ENCODE measurements at places on chromosomes 5 and 9. TPM values are rescaled to one million over a fixed set of nuclear protein-coding genes. Genes with fewer than 3 reads are reported as not detected.

MYMK gene
- total RNA-seq: not detected

GRCh38 chr9:33331377-33331891 lies 41.1 kb downstream of the NFX1 start:
- no peak for DNase-seq

GRCh38 chr5:145483212-145483611 lies 351.9 kb downstream of the PRELID2 start:
- DNase-seq: no peak

- DNase-seq: no peak
Observed at GRCh38 chr9:83405759-83406158, 132.4 kb downstream of the FRMD3 start.

ARSI gene
- total RNA-seq: not detected

IFNB1 gene
- total RNA-seq: not detected

DNA sequence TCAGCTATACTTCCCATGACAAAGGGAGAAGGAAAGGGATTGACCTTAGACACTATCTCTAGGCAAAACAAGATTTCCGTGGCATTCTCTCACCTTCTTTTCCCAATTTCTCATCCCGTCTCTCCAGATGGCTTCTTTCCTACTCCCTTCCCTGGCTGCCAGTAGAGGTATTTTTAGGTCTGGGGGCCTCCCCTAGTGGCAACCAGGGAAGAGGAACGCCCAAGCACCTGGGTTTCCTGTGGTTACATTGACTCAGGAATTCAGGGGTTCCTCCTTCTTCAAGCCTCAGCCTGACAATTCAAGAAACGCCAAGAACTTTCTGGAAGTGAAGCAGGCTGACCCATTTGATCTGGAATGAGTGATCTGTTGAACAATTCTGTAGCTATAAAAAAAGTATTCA lies 111.5 kb upstream of the OSMR start:
- DNase-seq: no peak

- no peak for DNase-seq
Observed at GRCh38 chr9:133889584-133890301, 102.4 kb downstream of the VAV2 start.

DNA sequence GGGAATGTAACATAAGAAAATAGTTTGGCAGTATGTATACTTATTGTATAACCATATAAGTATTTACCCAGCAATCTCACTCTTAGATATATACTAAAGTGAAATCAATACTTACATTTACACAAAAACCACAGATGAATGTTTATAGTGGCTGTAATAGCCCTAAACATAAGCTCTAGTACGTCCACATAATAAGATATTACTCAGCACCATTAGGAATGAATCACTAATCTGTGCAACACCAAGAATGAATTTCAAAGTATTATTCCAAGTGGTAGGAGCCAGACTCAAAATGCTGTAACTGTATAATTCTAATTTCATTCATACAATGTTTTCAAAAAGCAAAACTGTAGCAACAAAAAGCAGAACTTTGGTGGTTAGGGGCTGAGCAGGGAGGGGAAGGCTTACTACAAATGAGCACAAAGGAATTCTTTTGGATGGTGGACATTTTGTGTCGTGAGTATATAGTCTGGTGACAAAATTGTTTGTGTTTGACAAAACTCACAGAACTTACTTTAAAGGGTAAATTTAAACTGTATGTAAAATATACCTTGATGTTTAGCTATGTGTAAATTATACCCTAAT lies 11.9 kb upstream of the C5orf46 start:
- DNase-seq: no peak

GRCh38 chr9:70065572-70065971 lies 21.9 kb downstream of the MAMDC2 start:
- DNase-seq: no peak

DNA sequence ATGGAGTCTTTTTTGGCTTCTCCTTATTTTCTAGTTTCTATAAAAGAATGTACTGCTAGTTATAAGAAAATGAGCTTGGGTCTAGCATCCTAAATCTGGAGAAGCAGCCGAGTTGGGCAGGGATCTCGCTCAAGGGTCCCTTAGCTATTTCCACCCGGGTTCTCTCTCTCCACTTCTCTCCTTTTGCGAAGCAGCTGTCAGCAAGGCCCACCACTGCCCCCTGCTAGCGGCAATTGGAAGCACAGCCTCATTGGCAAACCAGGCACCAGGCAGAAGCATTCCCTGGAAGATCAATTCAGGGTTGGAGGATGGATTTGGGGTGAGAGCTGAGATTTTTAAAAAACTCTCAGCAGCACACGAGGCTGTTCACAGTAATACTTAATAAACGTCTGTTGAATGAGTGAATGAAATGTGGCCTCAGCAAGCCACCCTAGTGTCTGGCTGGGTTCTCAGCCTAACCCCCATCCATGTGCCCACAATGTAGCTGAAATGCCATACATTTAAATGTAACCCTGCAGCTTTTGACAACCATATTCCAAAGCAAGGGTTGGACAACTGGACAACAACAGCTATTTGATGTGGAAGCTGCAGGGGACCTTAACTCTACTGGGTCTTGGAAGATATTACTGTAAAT lies 34.6 kb upstream of the TNIP1 start:
- DNase-seq: peak; percentile 72

NXNL2 gene
- not detected for total RNA-seq

CKMT2 gene
- not detected for total RNA-seq

DNA sequence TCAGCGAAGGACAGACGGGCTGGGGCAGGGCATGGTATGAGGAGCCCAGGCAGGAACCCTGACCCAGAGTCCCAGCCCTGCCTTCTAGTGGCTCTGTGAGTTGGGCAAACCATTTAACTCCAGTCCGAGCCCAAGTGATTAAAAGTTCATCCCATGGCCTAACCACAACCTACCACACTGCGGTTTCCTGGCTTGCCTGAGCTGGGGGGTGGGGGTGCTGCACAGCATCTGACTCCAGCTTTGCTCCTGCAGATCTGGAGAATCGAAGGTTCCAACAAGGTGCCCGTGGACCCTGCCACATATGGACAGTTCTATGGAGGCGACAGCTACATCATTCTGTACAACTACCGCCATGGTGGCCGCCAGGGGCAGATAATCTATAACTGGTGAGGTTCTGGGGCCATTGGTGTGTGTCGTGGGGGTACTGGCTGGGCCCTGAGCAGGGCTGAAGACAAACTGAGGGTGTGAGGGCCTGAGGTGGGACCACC lies 49.0 kb downstream of the STOM start:
- no peak for DNase-seq

PRPF4 gene
- total RNA-seq: 35.8 TPM

- DNase-seq: no peak
Observed at GRCh38 chr9:99365233-99365980, 143.3 kb downstream of the SEC61B start.

GRCh38 chr5:68886814-68887213 lies 207.0 kb upstream of the SLC30A5 start:
- no peak for DNase-seq

- no peak for DNase-seq
Observed at GRCh38 chr5:1062761-1063568, 48.9 kb downstream of the SLC12A7 start.

DNA sequence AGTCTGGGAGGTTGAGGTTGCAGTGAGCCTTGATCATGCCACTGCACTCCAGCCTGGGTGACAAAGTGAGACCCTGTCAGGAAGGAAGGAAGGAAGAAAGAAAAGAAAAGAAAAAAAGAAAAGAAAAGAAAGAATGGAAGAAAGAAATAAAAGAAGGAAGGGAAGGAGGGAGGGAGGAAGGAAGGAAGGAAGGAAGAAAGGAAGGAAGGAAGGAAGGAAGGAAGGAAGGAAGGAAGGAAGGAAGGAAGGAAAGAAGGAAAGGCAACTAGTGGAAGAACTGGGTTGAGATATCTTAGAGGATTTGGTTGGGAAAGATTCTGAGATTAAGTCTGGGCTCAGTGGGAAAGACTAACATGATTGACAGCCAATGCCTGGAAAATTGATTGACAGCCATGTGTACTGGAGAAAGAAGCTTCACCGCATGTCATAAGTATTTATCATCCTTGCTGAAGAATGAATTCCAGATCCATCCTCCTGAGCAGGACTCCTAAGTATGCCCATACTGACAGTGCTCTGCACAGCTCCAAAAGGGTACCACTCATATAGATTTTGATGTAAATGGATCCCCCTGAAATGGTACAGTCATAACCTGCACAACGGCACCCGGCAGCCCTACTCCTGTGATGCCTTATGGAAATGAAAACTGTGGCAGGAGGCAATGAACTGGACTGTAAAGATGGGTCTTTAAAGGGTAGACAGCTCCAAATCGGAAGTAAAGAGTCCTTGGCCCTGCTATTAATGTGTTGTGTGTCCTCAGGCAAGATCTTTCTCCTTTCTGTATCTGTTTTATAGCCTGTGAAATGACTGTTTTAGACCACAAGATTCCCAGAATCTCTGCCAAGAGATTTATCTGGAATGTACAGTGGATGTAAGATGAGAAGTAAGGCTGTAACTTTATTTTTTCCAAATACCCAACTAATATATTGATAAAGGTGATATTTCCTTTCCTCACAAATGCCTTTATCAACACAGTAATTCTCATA lies 16.9 kb upstream of the ADRA1B start:
- no peak for DNase-seq

LRRC26 gene
- not detected for total RNA-seq

DNA sequence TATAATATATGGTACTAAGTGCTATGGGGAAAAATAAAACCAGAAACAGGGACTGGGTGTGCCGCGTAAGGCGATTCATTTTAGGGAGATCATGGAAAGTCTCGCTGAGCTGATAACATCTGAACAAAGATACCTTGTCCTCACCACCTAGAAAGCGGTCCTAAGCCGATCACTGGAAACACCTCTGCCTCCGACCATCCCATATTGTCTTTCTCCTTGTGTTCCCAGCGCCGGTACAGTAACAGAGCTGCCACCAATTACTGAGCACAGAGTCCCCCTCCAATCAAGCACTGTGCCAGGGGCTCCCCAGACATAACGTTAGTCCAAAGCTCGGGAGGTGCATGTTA lies 704 bp downstream of the CCDC112 start:
- DNase-seq: no peak

DNA sequence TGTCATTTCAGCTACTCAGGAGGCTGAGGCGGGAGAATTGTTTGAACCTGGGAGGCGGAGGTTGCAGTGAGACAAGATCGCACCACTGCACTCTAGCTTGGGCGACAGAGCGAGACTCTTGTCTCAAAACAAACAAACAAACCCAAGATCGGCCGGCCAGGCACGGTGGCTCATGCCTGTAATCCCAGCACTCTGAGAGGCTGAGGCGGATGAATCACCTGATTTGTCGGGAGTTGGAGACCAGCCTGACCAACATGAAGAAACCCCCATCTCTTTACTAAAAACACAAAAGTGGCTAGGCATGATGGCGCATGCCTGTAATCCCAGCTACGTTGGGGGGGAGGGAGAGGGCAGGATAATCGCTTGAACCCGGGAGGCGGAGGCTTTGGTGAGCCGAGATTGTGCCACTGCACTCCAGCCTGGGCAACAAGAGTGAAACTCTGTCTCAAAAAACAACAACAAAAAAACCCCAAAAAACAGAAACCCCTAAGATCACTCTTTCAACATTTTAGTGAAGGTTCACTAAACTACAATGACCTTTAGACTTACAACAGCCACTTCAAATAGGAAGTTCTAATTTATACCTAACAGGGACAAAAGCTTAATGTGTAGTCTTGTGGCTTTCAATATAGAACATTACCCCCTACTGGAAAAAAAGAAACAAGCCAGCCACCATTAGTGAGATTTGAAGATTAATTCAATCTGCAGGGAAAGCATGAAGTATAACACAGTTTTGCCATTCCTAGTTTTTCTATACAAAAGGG lies 7.0 kb downstream of the HSPA9 start:
- DNase-seq: no peak

DNA sequence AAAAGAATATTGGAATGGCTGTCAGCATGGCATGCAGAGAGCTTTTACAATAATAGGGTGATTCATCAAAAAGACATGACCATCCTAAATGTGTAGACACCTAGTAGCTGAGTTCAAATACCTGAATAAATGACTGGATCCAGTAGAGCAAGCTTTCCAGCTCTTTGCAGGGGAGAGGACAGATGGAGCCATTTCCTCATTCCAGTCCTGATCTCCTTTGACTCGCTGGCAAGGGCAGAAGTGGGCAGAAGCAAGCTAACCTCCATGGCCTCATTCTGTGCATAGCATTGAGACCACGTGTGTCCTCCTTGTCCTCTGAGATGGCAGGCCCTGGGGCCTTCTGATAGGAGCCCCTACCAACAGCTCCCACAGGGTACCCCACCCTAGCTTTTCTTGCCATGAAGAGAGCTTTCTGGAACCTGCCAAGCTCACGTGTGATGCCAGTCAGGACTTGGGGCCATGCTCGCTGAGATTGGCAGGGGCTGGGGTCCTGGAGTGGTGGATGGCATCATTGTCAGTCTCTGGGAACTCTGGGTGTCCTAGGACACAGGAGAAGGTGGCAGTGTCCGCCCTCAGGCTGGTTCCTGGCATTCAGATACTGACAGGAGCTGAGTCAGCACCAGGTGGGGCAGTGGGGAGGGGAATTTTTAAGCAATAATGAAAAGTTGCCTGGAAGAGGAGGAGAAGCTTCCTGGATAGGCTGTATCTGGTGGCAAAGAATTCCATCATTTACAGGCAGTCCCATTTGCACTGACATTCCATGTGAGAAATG lies 33.6 kb downstream of the WWC1 start:
- DNase-seq: no peak

DNA sequence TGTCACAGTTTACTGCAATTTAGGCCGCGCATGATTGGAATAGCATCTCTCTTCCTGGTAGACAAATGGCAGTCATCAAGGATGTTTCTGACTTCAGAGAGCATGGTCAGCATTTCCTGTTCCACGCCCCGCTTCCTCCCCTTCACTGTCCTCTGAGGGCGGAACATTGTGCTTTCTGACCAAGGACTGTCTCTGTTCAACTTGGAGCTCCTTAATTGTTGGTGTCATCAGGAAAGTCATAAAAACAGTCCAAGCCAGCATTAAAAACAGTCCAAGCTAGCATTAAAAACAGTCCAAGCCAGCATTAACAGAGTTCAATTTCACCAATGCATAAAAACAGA lies 301.3 kb upstream of the IRX4 start:
- no peak for DNase-seq

DNA sequence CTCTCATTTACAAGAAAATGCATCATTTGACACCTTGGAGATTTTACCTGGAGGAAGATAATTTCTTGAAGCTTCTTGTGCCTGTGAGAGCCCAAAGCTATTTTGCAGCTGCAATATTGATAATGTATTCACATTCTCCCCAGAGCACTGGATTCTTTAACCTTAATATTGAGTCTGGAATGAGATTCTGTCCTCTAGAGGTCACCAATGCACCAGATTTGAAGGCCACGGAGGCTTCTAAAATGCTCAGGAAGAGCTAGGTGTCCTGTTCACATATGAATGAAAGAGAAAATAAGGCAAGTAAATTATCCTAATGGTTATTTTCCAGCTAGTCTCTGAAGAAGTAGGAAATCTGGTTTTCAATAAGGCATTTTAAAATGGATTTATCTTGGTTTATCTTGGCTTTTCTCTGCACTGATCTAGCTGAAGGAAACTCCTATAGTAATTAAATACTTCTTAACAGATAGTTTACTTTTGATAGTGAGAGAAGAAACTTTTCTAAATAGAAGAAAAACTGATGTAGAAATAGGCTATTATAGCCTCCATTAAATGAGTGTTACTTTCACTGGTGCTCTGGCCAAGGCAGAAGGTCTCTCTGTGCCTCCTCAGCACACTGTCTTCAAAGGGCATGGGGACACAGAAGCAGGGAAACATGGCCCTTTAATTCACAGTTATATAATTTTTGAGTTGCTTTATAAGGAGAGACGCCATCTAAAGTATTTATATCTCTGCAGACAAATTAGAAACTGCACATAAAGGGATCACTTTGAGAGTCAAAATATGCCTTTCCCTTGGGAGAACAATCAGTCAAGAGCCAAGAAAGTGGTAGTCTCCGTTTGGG lies 297.0 kb upstream of the ACTBL2 start:
- DNase-seq: peak; percentile 34

PHF24 gene
- total RNA-seq: not detected
